ENCODE measurements at places on chromosomes 7 and 10. TPM values are rescaled to one million over a fixed set of nuclear protein-coding genes. Genes with fewer than 3 reads are reported as not detected.

DNA sequence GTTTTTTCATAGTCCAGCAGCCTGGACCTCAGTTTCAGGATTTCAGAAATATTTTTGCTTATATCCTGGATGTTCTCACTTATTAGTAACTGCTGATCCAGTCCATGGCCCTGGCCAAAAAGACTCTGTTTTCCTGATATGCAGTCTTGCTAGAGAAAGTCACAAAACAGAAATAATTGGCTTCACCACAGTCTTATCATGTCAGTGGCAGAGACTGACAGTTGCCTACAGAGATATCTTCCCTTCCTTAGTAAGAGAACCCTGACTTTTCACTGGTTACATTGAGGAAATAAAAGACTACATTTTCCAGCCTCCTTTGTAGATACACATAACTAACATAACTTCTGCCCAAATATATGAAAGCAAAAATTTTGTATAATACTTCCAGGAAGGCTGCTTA lies 56.6 kb downstream of the AHR start:
- DNase-seq, result no peak

GRCh38 chr10:99560277-99561126 lies 27.8 kb downstream of the NKX2-3 start:
- peak; percentile 56 for DNase-seq

DNA sequence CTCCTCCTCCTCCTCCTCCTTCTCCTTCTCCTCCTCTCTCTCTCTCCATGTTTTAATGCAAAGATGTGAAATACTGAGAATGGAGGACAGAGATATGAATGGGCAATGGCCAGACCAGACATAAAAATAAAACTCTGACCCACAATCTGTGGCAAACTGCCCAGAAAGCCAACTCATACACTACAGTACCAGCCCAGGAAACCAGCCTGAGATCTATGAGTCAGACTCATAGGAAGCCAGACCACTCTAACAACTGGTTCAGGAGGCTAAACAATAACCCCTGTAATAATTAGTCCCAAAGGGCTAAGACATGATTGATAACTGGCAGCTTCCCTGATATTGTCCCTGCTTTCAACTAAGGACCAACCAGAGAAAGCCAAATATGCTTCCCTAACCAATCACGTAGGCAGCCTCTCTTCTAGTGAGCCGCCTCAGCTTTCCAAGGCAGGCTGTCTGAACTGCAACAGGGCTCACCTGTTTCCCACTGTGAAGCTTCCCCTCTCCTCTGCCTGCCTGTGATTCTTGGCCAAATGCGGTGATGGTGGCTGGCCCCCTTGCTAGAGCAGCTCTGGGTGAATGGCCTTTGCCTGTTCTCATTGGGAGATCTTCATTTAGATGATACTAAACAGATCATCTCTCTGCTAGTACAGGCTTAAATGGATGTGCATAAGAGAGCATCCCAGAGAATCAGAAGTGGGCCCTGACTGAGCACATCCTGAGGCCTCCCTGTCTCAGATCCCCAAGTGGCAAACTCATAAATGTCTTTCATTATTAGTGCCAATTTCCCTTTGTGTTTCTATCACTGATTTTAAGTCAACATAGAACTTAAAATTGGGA lies 817.6 kb downstream of the TNS3 start:
- no peak for DNase-seq

DNA sequence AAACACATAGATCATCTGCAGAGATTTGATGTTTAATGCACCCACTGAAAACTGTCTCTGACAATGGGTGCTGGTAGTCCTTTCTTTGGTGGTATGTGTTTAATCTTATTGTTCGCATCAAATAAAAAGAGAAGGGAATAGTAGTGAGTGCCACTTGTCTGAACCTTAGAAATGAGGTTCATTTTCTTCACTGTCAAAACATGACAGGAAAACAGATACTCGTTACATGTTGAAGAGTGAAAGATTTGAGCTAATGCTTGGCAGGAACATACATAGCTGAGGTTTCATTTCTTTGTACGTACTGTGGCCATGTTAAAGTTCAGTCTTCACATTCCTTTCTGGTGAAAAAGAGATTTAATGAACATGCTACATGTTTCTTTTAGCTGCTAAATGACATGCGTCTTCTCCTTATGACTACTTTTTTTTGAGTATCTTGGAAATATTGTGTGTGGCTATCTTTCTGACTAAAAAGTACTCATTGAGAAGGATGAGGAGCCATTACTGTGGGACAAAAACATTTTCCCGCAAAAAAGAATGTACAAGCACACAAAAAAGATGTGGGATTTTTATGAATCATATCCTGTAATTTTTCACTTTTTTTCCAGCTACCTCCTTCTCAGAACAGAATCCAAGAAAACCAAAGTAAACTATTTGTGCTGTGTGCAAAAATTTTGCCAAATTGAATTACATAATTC lies 108.0 kb downstream of the TWIST1 start:
- DNase-seq, result no peak

- no peak for DNase-seq
Measured at GRCh38 chr7:137961200-137962177, 40.4 kb downstream of the CREB3L2 start.

The ANKMY2 gene
- polyA plus RNA-seq, result 22.4 TPM

GRCh38 chr7:67564959-67565358 lies 568.3 kb downstream of the TYW1 start:
- DNase-seq, result no peak

The COL17A1 gene
- 0.12 TPM for polyA plus RNA-seq

The FAM25C gene
- polyA plus RNA-seq, result not detected

DNA sequence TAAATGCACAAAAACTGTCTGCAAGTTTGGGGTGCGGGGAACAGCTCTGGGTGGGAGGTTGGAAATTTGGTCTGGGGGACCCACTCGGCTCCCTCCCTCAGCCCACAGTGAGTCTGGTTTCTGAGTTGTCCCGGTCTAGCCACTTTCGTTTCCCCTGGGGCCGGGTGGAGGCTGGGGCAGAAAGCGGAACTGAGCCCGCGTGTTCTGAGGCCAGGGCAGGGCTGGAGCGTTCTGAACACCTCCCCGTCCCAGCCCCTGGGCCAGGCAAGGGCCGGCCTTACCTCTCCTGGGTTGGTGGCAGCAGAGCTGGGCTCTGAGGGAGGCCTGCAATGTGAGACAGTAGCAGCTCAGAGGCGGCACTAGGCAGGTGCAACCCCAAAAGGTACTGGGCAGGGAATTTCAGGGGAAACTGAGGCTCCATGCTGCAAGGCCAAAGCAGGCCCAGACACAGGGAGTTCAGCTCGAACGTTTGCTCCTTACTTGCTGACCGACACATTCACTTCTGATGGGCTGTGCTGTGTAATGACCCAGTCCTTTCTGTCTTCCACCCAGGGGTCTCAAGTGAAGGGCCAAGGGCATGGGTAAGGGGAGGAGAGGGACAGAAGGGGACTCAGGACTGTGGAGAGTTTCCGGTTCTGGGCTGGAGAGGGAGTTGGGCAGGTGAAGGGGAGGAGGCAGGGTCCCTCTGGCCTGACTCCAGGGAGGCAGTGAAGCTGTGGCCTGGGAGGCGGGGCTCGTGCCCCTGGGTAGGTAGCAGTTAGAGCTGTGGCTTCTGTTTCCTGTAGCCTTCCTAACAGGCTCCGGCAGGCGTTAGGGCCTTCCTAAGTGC lies 3.0 kb downstream of the IRF5 start:
- DNase-seq, result peak; percentile 39

DNA sequence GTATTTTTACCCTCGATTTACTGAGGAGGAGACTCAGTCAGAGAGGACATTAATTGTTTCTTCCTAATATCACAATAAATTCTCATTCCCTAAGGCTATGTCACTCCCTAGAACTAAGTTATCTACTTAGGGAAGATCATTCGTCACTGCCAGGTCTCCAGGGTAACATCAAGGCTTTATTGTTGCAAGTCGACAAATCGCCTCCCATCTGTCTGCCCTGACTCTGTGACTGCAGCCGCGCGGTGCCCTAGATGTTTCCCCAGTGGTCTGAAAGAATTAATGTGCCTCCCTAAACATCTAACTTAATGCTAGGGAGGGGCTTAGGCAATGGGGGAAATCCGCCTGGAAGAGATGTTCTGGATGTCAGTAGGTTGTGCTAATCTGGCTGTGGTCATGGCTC lies 558.8 kb upstream of the C7orf33 start:
- no peak for DNase-seq

The KAZALD1 gene
- polyA plus RNA-seq, result 1.9 TPM

DNA sequence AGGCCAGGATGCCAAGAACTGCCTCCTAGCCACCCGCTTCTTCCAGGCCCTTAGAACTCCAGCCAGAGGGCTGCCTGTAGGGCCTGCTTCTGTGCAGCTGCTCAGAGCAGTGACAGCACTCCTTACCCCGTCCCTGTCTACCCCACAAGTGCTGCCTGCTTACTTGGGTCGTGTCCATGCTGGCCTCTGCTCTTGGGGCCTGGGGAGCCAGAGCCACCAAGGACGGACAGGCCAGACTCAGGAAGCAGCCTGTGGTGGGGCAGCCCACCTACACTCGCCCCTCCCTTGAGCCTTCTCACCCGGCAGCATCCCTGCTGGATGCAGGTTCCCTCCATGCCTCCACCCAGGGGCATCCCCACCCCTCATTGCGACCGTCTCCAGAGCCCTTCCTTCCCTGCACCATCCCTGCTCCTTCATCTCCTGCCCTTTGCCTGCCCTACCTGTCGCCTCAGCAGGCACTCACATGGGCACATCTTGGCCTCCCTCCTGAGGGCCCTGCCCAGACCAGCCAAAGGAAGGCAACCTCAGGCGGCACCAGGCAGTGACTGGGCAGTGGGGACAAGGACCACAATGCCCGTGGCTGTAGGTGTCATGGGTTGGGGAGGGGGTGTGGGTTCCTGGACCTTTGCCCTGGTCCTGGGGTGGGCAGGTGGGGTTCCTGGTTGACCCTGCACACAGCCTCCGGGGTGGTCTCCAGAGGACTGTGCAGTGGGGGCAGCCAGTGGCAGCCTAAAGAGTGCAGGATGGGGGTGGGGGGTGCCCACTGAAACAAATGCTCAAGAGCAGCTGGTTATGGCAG lies 78.0 kb upstream of the TNS3 start:
- no peak for DNase-seq

GRCh38 chr10:118698421-118698820 lies 56.3 kb downstream of the CACUL1 start:
- DNase-seq, result peak; percentile 20

The DPY19L1 gene
- 36.1 TPM for polyA plus RNA-seq

The ASB15 gene
- polyA plus RNA-seq, result not detected

Data from SK-N-SH (cell line).